ENCODE measurements at places on chromosomes 11 and 22. TPM values are rescaled to one million over a fixed set of nuclear protein-coding genes. Genes with fewer than 3 reads are reported as not detected.

Gene P2RX3
- total RNA-seq, result not detected

DNA sequence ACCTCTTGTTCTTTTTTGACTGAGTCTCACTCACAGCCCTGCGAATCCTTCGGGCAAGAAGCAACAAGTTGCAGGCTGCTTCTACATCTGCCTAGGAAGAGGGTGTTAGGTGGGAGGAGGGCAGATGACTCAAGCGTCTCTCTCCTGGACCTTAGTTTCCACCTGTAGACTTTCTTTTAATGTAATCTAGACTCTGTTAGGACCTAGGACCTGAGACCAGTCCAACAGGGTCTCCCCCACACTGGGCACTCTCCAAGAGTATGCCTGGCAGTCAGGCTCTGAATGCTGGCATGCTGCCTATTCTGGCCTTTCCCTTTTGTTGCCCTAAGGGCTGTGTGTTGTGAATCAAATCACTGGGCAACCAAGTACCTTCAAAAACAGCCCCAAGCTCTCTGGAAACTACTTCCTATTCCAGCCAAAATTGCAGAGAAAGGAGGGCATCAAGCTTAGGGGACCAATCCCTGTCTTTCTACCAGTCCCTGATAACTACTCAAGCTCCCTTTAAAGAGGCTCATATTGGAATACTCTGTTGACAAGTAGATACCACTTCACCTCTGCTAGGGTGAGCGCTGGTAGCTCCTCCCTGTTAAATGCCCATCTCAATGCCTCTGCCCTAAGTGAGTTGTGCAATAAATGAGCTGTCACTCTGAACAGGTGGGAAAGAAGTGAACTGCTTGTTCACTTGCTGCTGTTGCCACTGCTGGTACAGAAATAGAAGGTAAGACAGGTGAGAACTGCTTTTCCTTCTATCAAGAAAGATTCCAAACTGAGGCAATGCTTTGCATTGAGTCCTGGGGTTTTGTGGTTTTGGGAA, at the start of gene BBOX1:
BBOX1 (plus strand) TSS at position 514 of the 814 bp plus-strand sequence. CDS start 14,616 bp downstream, outside the sequence.
- no peaks in the 10 kb centered on the region for H3K4me1 ChIP-seq
- no peaks in the 10 kb centered on the region for H3K36me3 ChIP-seq
- H3K4me3 ChIP-seq, result no peak within 1 kb of the TSS
- no peaks in the 10 kb centered on the region for H3K27me3 ChIP-seq
- no peak for DNase-seq
- no peak within 1 kb of the TSS for H3K27ac ChIP-seq

Gene KLHL35
- not detected for total RNA-seq

GRCh38 chr11:107707215-107707671, 4.6 kb downstream of the SLN start:
- H3K36me3 ChIP-seq, result no peaks in the 10 kb centered on the region
- H3K4me3 ChIP-seq, result no peak overlapping the region
- peaks cover 9% of the 10 kb centered on the region for H3K4me1 ChIP-seq
- no peak overlapping the region for H3K27ac ChIP-seq
- DNase-seq, result no peak
- H3K27me3 ChIP-seq, result no peaks in the 10 kb centered on the region

DNA sequence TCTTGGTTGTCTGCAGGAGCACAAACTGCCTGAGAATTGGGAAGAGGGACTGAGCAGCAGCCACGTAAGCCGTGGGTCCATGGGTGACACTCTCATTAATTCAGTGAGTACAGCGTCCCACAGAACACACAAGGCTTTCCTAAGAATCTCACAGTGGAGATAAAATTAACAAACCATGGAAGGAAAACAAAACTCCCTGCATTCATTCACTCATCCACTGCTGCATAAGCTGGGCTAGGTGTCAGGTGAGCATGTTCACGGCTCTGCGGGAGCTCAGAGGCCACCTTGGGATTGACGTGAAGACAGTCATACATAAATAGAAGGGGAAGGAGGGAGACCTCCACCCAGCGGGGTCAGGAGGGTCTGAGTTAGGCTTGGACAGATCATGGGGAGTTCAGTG, 1442.7 kb downstream of the TBC1D22A start:
- peaks cover 26% of the 10 kb centered on the region for H3K27me3 ChIP-seq
- DNase-seq, result no peak
- no peaks in the 10 kb centered on the region for H3K4me1 ChIP-seq
- no peak overlapping the region for H3K4me3 ChIP-seq

GRCh38 chr11:119172513-119172912, 4.0 kb downstream of the NLRX1 start:
- H3K27ac ChIP-seq, result no peak overlapping the region
- no peak for DNase-seq
- no peak overlapping the region for H3K4me3 ChIP-seq
- no peaks in the 10 kb centered on the region for H3K4me1 ChIP-seq
- no peaks in the 10 kb centered on the region for H3K36me3 ChIP-seq

Gene SCO2
- total RNA-seq, result 0.71 TPM

GRCh38 chr11:128962896-128963295, 20.2 kb upstream of the TP53AIP1 start:
- H3K4me1 ChIP-seq, result no peaks in the 10 kb centered on the region
- no peak overlapping the region for H3K4me3 ChIP-seq
- DNase-seq, result no peak
- no peak overlapping the region for H3K27ac ChIP-seq
- no peaks in the 10 kb centered on the region for H3K27me3 ChIP-seq

DNA sequence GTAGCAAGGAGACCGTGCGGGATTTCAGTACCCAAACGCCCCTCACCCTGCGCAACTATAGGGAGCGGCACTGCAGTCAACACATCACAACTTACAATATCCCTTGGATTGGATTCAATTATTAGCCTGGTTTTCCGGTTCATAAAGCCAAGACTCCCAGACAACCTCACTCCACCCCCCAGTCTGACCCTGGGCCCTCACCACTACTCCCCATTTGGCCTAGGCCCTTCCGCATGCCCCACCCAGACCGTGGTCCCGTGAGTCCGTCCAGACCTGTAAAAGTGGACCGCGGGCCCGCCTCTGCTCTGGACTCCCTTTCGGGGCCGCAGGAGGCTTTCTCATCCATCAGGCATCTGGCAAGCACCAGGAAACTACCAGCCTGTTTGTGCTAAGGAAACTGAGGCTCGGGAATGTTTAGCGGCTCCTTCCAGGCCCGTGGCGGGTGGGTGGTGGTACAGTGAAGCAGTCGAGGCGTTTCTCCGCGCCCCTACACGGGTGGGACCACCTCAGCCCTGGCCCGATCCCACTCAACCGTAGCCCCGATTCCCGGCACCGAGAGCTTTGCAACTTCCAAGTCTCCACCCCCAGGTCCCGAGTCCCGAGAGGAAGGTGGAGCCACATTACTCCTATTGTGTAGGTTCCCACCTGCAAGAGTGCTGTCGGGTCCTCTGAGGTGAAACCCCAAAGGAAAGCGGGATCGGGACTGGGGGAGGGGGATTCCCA, 679 bp upstream of the DPP3 start:
- H3K27me3 ChIP-seq, result no peaks in the 10 kb centered on the region
- H3K4me3 ChIP-seq, result peak overlapping the region; percentile 80
- DNase-seq, result peak; percentile 24
- H3K36me3 ChIP-seq, result no peaks in the 10 kb centered on the region
- peak overlapping the region; percentile 71 for H3K27ac ChIP-seq
